Myocyte (in vitro differentiated cells): ENCODE measurements at places on chromosomes 11 and 22. TPM values are rescaled to one million over a fixed set of nuclear protein-coding genes. Genes with fewer than 3 reads are reported as not detected.

Gene SYT13
- total RNA-seq: 0.05 TPM in 1 of 2 replicates, not detected in the other

Gene CARD16
- not detected in 2 replicates for total RNA-seq

Gene YAP1
- 68.5 and 69.1 TPM in 2 replicates for total RNA-seq

Gene SORL1
- 0.21 and 0.29 TPM in 2 replicates for total RNA-seq

Gene OR8G5
- not detected in 2 replicates for total RNA-seq

Gene YPEL4
- 1.2 and 2.2 TPM in 2 replicates for total RNA-seq

Gene STK33
- total RNA-seq: 0.10 and 0.45 TPM in 2 replicates

Gene OR8H2
- not detected in 2 replicates for total RNA-seq

Gene DEPDC5
- 7.0 and 12.1 TPM in 2 replicates for total RNA-seq

Gene CECR2
- total RNA-seq: 5.3 and 11.3 TPM in 2 replicates

Gene PATE4
- total RNA-seq: not detected in 2 replicates

Gene TSPAN32
- total RNA-seq: not detected in 2 replicates

Gene GRAMD1B
- 27.3 and 52.0 TPM in 2 replicates for total RNA-seq

Gene KRTAP5-9
- 0.16 and 0.29 TPM in 2 replicates for total RNA-seq

Gene LMNTD2
- 0.31 and 0.78 TPM in 2 replicates for total RNA-seq

Gene MS4A3
- total RNA-seq: not detected in 2 replicates

Gene TMEM191B
- 3.1 and 3.3 TPM in 2 replicates for total RNA-seq

Gene TP53I11
- total RNA-seq: 26.1 and 33.4 TPM in 2 replicates

Gene GGTLC2
- not detected in 2 replicates for total RNA-seq

Gene PKDREJ
- total RNA-seq: not detected in 2 replicates

Gene OR4C46
- total RNA-seq: not detected in 2 replicates

Gene C1QTNF4
- 0.13 and 0.16 TPM in 2 replicates for total RNA-seq

Gene OR5P2
- not detected in 2 replicates for total RNA-seq

Gene THYN1
- total RNA-seq: 39.8 and 41.1 TPM in 2 replicates

Gene TBCEL
- total RNA-seq: 37.7 and 55.9 TPM in 2 replicates

Gene OR52I1
- not detected in 2 replicates for total RNA-seq

Gene TBX10
- not detected in 2 replicates for total RNA-seq

Gene HORMAD2
- total RNA-seq: not detected in 2 replicates

Gene KIRREL3
- 1.6 and 2.1 TPM in 2 replicates for total RNA-seq

Gene ANGPTL5
- not detected in 2 replicates for total RNA-seq

Gene MYBPC3
- total RNA-seq: not detected in 2 replicates

Gene CNGA4
- total RNA-seq: 0.10 TPM in 1 of 2 replicates, not detected in the other

Gene SOX6
- 0.05 and 1.1 TPM in 2 replicates for total RNA-seq

Gene OR1S1
- total RNA-seq: not detected in 2 replicates

Gene PARVA
- 70.5 and 74.5 TPM in 2 replicates for total RNA-seq
